ENCODE measurements at places on chromosomes 12 and 14.
A peak's percentile ranks its signal among the peaks of the same experiment; 100 is the strongest.

GRCh38 chr12:51717326-51717925 lies 126.4 kb downstream of the SCN8A start:
- no peak for DNase-seq

DNA sequence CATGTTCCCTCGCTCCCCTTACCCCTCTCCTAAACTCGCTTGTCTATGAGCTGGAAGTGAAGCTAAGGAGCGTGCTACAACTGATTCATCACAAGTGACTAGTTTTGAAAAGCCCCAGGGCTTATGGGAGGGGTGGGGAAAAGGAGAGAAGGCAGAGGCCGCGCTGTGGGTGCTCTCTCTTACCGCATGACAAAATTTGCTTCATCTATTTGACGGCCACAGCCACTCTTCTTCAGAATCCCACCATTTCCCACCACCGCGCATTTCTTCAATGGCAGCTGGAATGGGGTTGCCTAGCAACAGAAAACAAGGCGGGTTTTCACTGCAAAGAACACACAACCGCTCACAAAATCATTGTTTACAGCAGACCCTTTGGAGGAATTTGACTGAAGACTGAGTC lies 79.4 kb downstream of the ST8SIA1 start:
- peak; percentile 44 for DNase-seq

GRCh38 chr14:83712418-83713129 lies 1817.4 kb upstream of the FLRT2 start:
- no peak for DNase-seq

- no peak for DNase-seq
Measured at GRCh38 chr12:107331471-107331870, 238.1 kb upstream of the CRY1 start.

- DNase-seq, result no peak
Measured at GRCh38 chr12:84375449-84376170, 537.0 kb downstream of the SLC6A15 start.

- no peak for DNase-seq
Measured at GRCh38 chr14:24840204-24840893, 206.4 kb upstream of the GZMB start.

- peak; percentile 70 for DNase-seq
Measured at GRCh38 chr12:102964872-102965271, 7.4 kb downstream of the ASCL1 start.

GRCh38 chr14:54773171-54774006 lies 129.2 kb downstream of the GCH1 start:
- peak; percentile 76 for DNase-seq

- no peak for DNase-seq
Measured at GRCh38 chr12:108633081-108633533, 587 bp downstream of the SELPLG start.

GRCh38 chr14:100042286-100042685 lies 22.9 kb upstream of the EVL start:
- DNase-seq, result no peak

DNA sequence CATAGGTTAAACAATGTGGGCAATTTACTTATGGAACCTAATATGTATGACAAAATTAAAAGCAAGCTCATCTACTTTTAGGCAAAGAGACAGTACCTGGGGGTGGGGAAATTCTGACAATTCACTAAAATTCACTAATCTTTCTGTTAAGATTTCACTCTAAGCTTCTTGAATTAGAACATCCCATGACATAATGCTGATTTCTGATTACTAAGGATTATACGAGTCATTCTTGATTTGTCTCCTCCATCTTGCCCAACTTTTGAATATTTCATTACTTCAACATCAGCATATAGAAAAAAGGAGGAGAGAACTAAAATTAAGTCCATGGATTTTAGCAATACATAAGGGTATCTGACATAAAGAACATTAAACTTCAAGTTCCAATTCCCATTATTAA lies 2.4 kb downstream of the CEP83 start:
- DNase-seq, result no peak

- no peak for DNase-seq
Measured at GRCh38 chr12:116443821-116444589, 115.2 kb upstream of the MAP1LC3B2 start.

DNA sequence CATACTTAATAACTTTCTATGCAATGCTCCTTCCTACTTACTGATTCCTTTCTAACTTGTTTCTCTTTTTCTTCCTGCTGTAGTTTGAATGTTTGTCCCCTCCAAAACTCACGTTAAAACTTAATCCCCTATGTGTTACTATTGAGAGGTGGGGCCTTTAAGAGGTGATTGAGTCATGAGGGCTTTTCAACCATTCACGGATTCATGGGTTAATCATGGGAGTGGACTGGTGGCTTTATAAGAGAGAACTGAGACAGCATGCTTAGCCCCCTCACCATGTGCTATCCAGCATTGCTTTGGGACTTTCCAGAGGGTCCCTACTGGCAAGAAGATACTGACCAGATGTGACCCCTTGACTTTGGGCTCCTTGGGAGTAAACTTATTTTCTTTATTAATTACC lies 66.0 kb upstream of the TRIM9 start:
- DNase-seq, result no peak

DNA sequence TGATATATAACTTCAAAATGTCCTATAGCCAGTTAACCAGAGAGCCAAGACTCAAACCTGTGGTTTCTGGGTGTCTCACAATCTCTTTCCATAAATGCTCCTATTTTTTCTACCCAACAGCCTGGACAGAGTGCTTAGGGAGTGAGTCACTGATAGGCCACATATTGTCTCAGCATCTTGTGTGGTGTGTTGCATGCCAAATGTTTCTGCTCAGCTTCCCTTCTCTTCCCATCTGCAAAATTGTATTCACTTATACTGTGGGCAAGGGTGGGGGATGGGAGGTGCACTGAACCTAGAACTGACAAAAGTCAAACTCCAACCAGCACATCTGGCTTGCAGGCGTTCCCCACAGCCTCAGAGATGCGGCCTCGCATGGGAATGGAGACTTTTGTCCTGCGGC lies 123.3 kb downstream of the KCNA5 start:
- no peak for DNase-seq

- no peak for DNase-seq
Measured at GRCh38 chr12:127731657-127732056, 535.3 kb upstream of the TMEM132C start.

DNA sequence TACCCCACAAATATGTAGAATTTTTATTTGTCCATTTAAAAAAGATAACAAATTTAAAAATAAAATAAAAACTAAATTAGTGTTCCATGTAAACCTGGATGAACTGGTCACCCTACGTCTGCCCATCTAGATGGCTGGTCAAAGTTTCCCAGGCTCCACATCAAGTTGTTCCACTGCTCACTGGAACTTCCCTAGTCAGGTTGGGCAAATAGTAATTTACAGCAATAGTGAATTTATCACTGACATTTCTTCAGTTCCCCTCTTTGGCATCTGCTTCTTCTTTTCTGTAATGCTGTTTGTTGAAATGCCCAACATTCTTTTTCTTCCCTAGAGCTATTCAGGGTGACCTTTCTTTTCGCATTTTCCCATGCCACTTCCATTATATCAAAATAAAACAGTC lies 272.7 kb upstream of the BTG1 start:
- DNase-seq, result no peak

- no peak for DNase-seq
Measured at GRCh38 chr12:74321381-74321780, 216.3 kb upstream of the ATXN7L3B start.

- no peak for DNase-seq
Measured at GRCh38 chr14:55306938-55307589, 35.8 kb downstream of the FBXO34 start.

DNA sequence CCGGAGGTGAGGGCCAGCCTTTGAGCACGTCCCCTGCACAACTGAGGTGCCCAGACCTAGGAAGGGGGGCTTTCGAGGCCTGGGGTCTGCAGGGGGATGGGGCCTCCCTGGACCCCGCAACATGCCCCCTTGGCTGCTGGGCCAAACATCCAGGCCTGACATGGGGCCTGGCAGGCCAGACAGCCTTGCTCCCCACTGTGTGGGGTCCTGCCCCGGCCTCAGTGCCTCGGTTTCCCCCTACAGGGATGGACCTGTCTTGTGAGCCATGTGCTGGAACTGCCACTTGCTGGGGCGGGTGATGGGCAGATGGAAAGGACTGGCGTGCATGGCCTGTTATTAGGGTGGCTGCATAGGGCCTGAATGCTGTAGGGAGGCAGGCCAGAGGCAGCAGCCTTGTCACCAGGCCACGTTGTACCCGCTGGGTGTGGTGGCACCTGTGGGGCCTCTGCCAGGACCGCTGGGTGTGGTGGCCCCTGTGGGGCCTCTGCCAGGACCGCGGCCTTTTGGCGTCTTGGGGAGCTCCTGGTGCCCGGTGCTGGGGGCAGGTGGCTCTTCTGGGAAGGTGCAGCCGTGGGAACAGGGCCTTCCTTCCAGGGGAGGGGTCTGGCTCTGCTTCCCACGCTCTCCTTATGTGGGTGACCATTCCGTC lies 20.4 kb downstream of the ASPG start:
- DNase-seq, result no peak

- no peak for DNase-seq
Measured at GRCh38 chr12:15856097-15856982, 25.8 kb upstream of the STRAP start.

DNA sequence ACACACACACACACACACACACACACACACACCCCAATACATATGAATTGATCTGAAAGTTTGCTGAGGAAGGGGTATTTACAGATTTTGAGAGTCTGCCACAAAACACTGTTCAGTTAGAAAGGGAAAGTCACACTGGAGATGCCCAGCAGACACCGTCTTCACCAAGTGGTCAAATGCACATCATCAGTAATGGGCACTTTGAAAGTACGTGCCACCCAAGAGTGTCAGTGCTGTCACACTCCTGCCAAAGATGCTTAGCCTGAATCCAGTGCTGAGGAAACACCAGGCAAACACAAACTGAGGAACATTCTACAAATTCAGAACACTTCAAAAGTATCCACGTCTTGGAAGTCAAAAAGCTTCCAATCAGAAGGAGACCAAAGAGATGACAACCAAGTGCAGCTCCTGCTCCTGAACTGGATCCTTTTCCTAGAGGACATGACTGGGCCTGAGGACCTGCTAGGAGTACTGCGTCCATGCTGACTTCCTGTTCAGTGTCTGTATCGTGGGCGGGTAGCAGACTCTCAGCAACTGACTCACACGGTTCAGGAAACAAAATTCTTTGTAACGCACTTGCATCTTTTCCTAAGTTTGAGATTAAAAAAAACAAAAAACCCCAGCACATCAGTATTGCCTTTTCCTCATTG lies 18.6 kb downstream of the PSMC1 start:
- no peak for DNase-seq

GRCh38 chr12:38289396-38289795 lies 27.2 kb upstream of the ALG10B start:
- no peak for DNase-seq

DNA sequence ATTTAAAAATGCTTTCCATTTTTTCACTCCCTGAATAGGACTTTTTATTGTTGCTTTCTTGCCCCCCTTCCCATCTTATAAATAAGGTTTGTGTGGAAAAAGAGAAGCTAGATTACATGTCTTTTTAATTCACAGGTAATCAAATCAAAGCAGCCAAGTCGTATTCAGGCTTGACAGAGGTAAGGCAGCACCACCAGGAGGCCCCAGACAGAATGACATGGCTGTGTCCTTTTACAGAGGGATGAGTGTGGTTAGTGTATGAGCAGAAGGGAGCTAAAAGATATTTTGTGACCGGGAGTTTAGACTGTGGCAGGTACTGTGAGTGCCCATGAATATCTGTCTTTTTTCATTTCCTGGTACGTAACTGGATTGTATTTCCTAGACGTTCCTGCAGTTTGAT lies 596.1 kb downstream of the ETNK1 start:
- DNase-seq, result peak; percentile 33

- DNase-seq, result no peak
Measured at GRCh38 chr14:105323663-105324062, 9.1 kb downstream of the PACS2 start.

DNA sequence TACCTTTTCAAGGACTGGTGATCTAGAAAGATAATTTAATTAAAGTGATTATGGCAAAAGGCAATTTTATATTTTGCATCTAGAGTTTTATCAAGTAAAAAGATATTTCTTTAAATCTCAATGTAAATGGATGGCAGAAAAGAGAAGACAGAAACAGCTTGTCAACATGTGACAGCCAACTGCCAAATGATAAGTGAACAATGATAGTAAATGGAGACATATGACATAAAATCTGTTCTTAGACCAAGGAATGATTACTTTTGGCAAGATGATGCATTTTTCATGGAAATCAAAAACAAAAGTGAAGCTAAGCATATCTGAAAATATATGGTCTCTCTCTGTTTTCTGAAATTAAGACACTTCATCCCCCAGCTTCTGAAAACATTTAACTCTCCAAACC lies 1730.7 kb upstream of the FLRT2 start:
- no peak for DNase-seq

- DNase-seq, result peak; percentile 90
Measured at GRCh38 chr12:49945394-49946080, 5.0 kb upstream of the AQP2 start.

- DNase-seq, result no peak
Measured at GRCh38 chr12:116556964-116557698, 2.0 kb upstream of the MAP1LC3B2 start.

GRCh38 chr14:87181288-87181687 lies 811.7 kb downstream of the GALC start:
- DNase-seq, result no peak

- DNase-seq, result no peak
Measured at GRCh38 chr14:69711881-69712560, 54.9 kb upstream of the SRSF5 start.

DNA sequence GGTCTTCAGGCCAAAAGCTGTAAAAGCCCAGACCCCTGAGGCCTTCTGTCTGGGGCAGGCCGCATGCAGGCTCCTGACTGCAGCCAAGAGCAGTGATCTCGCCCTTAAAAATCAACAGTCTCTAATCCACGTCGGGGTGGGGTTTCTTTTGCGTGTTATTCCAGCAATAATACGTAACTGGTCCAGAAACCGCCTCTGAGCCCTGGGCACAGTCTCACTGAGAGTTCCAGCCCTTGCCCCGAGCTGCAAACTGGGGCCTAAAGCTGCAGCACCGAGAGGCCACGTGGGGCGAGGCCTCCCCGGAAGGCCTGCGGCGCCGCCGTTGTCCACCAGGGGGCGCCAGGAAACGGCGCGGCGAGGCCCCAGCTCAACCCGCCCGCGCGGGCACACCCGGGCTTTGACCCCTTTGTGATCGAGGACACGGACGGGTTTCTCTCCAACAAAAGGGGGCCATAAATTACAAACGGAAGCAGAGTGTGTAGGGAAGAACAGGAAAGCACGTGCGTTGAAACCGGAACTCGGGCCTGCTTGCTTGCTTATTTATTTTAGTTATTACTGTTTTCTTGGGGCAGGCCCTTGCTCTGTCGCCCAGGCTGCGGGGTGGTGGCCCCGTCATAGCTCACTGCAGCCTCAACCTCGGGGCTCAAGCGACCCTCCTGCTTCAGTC lies 87.2 kb downstream of the NINJ2 start:
- peak; percentile 83 for DNase-seq

- peak; percentile 56 for DNase-seq
Measured at GRCh38 chr12:114448618-114448933, 42.6 kb upstream of the TBX5 start.

GRCh38 chr14:58368956-58369355 lies 26.8 kb upstream of the TOMM20L start:
- DNase-seq, result no peak

GRCh38 chr12:106282457-106283097 lies 20.0 kb upstream of the TCP11L2 start:
- DNase-seq, result peak; percentile 30

Data from WTC11 (cell line).